ENCODE measurements at places on chromosomes 1 and 21. TPM values are rescaled to one million over a fixed set of nuclear protein-coding genes. Genes with fewer than 3 reads are reported as not detected.
A peak's percentile ranks its signal among the peaks of the same experiment; 100 is the strongest.

DNA sequence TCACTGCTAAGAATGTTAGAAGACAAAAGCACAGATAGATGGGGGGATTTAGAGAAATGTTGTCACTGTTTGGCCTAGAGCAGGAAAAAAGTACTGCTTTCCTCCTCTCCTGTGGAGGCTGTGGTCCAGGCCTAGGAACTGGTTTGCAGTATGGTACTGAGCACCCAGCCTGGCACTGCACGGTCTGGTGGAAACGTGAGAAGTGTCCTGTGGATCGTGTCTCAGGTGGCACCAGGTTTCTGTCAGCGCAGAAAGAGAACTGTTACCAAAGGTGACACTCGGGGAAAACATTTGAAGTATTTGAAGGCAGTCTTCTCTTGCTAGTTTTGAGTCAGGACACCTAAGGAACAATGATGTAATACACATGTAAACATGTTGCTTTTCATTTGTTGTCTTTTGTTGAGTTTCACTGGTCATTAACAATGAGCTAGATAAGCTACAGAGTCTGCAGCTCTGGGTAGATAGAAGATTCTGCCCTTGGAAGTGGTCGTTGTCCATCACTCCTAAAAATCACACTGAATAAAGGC lies 63.0 kb downstream of the B3GALNT2 start:
- no peak for DNase-seq

DNA sequence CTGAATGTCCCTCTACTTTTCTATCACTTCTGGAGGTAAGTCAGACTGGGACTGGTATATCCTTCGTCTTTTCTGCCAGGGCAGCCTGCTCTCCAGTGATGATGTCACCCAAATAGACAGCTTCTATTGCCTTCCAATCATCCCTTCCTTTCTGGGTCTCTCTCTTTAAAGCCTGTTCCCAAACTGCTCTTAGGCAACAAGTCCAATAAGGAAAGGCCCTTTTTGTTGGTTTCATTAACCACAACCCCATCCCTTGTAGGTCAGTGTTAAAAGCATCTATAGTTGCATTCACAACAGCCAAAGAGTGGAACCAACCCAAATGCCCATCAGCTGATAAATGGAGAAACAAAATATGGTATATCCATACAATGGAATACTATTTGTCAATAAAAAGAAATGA lies 114.4 kb downstream of the CNIH3 start:
- no peak for DNase-seq

DNA sequence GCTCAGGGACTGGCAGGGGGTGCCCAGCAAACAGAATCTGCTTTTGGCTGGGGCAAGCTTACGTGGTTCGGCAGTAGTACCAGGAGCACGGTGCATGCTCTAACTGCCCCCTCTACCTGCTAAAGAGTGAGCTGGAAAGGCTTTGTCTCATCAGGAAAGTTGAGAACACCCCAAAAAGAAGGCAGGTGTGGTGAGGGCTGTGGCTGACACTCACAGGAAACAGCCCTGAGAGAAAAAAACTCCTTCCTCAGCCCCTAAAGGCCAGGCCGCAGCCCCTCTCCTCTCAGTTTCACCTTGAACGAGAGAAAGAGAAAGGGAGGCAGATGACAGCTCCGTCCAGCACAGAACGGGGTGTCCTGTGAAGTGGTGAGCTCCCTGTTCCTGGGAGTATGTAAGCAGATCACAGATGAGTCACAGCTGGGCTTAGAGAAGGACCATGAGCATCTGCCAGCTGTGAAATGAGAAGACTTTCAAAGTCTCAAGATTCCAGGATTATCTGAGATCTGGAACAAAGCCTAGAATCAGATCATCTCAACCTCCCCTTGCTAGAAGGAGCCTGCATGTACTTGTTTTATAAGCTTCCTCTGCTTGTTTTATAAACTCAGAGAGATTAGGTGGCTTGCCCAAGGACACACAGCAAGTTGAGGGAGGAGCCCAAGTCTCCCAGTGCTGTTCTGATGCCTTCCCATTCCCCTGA lies 13.4 kb downstream of the LAPTM5 start:
- DNase-seq, result peak; percentile 47

Gene GNPAT
- total RNA-seq, result 34.8 TPM

Gene SLC35D1
- 17.8 TPM for total RNA-seq

DNA sequence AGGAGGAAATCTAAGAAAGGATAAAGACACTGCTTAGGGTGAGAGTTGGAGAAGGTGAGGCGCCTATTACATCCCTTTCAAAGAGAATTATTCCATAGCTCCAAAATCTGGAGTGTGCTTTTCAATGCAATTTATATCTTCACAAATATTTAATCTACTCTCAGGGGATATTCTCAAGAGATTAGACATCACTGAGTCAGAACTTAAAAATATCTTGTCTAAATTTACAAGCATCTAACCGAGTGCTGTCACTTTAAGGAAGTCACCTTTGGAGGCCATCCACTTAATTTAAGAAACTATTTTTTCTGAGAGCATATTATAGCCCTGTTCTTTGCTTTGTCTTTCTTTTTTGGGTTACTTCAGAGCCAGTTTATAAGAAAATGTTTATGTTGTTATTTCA lies 134.6 kb downstream of the TNFSF18 start:
- DNase-seq, result peak; percentile 21

DNA sequence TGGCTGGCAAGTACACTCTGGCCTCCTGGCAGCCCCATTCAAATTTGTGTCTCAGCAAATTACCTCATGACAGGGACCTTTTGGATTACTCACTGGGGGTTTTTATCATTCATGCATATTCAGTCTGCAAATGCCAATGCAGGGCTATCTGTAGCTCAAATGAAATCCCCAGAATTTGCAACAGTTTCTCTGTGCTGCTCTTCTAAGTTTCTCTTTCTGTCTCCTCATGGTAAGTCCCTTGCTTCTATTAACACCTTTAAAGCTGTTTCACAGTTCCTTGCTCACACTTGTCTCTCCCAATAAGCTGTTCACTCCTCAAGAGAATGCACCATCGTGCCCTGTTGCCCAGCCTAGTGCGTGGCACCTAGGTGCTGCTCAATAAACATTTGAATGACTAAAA lies 3.3 kb upstream of the FAM78B start:
- no peak for DNase-seq

Gene RAP1GAP
- not detected for total RNA-seq

DNA sequence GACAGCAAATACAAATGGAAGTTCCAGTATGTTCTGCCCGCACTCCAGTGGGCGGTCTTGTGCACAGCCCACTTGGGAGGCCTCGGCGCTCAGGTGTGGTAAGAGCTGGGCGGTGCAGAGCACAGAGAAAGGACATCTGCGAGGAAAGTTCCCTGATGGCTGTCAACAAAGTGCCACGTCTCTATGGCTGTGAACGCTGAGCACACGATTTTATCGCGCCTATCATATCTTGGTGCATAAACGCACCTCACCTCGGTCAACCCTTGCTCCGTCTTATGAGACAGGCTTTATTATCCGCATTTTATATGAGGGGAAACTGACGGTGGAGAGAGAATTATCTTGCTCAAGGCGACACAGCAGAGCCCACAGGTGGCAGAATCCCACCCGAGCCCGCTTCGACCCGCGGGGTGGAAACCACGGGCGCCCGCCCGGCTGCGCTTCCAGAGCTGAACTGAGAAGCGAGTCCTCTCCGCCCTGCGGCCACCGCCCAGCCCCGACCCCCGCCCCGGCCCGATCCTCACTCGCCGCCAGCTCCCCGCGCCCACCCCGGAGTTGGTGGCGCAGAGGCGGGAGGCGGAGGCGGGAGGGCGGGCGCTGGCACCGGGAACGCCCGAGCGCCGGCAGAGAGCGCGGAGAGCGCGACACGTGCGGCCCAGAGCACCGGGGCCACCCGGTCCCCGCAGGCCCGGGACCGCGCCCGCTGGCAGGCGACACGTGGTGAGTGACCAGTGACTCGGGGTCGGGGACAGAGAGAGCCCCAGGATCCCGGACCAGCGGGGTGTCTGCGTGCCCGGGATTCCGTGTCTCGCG lies at the start of gene IL12RB2:
TSS of gene IL12RB2 (plus strand) at position 623 of the 810 bp plus-strand sequence. CDS start 12,496 bp downstream, outside the sequence.
- no peak for DNase-seq

DNA sequence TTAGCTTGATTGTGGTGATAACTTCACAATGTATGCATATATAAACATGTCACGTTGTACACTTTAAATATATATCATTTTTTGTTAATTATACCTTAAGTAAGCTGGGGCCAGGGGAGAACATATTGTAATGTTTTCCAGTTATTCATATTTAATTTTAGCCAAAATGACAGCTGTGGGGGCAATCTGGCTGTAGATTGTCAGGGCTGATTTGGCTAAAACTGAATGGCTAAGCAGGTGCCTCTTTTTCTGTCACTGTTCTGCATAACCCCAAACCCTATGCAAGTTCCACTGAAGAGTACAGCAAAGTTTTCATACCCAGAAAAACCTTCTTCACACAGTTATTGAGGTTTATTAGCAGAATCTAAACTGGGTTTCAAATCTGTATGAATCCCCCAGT lies 318.2 kb downstream of the PTPRC start:
- DNase-seq, result no peak

Gene ROR1
- 7.8 TPM for total RNA-seq

All from HFFc6 (cell line).